ENCODE measurements at places on chromosomes 3 and 15.

DNA sequence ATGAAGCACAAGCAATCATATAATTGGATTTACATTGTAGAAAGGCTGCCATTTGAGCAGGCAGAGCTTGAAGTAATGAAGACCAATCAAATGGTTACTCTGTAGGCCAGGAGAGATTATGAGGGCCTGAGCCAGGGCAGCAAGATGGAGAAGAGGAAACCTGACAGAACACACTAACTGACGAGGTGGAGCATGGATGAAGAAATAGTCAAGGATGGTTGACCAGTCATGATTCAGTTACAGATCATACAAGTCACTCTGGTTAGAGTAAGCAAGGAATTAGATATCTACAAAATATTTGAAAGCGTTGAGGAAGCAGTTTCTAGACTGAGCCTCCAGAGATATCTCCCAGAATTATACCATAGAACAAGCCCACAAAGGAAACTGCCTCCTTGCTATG is 101.8 kb upstream of the THSD4 start:
- DNase-seq: no peak

DNA sequence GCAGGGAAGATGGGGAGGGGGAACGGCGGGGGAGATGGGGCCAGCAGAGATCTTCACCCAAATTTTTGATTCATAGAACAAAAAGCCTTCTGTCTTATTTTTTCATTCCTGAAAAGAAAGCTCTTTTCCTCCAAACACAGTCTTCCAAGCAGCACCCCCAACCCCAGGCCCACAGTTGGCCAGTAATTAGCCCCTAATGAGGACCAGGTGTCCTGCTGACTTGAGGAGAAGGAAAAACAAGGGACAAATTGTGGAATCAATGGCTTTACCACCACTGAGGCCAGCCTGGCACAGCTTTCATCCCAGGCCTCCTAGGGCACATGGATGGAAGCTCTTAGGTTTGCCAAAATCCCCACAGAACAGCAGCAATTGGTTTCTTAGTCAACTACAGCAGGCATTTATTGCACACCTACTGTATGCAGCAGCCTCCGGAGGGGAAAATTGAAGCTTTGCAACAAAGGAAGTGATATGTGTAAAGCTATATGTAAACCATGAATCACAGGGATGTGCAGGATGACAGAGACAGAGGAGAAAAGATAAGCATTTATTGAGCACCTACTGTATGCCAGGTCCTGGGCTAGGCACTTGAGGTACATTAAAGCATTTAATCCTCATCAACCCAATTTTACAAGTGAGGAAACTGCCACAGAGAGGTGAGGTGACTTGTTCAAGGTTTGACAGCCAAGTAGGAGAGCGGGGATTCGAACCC is 199.5 kb downstream of the TBC1D2B start:
- DNase-seq: no peak

- DNase-seq: no peak
Observed at GRCh38 chr15:40277471-40277870, 5.4 kb downstream of the ANKRD63 start.

GRCh38 chr3:61938878-61939549 is 377.6 kb downstream of the PTPRG start:
- no peak for DNase-seq

DNA sequence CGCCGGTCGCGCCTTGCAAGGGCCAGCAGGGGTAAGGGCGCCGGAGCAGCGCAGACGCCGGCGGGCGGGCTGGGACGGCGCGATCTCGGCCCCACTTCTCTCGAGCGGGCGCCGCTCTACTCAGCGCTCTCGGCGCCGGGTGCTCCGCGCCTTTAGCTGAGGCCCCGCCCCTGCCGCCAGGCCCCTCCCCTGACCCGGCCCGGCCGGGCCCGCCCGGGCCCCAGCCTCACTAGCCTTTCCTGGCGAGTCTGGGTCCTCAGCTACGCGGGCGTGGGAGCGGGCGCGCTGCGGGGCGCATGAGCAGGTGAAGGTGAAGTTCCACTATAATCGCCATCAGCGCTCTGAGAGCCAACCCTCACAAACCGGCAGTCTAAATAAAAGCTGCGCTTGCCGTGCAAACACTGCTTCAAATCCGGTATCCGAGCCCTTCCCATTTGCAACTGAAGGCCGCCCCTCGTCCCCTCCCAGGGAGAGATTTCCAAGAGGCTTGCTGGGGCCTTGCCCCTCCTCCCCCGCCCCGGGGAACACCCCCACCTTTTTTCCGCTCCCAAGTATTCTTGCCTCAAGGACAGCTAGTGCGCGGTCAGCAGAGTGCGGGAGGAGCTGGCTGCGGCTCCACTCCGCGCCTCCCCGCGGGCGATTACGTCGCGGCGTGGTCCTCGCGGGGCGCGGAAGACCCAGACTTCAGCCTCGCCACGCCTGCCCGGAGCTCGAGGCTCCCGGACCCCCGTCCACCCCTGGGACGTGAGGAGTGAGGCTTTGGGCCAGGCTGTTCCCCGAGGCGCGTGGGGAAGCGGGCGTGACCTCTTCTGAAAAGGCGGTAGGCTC is at the start of gene RPP25:
TSS of gene RPP25 (minus strand) at position 125 of the 828 bp plus-strand sequence. CDS start 189 bp downstream, outside the sequence.
- peak; percentile 20 for DNase-seq

- DNase-seq: no peak
Observed at GRCh38 chr3:141096981-141097380, 45.8 kb downstream of the SPSB4 start.

Data from KG1 (cell line).